Stromal cell of bone marrow (primary cell): ENCODE measurements at places on chromosomes 6 and 20.

GRCh38 chr6:100803264-100804045 lies 77.7 kb downstream of the ASCC3 start:
- DNase-seq = no peak

DNA sequence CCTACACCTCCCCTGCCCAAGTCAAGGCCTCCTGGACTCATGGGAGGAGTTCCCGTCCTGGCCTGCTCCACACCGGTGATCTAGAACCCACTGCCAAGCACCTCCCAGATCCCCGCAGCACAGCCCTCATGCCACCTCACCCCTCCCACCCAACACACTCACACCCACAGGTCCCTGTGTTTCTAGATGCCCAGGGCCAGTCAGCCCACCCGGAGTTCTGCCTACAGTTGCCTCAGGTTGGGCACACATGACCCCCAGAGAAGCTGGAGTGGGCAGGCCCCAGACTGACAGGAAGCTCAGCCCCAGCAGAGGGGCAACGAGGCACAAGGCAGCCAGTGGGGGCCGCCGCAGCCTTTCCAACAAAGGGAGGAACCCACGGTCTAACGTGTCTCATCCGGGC lies 29.6 kb downstream of the RRBP1 start:
- no peak for DNase-seq

DNA sequence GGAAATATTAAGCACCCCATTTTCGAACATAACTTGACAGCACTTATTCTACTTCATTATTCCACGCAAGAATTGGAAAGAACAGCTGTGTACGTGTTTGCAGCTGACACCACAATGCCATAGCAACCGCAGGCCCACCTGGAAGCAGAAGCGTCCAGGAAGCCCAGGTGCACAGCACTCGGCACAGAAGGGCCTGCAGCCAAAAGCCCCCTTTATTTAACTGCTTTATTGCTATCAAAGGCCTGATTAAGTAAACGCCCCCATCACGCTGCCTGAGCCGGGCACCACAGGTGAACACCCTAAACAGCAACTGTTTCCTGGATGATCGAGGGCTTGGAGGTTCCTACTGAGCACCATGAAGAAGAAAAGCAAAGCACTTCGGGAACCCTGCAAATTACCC lies 6.3 kb downstream of the TAF4 start:
- DNase-seq = no peak

DNA sequence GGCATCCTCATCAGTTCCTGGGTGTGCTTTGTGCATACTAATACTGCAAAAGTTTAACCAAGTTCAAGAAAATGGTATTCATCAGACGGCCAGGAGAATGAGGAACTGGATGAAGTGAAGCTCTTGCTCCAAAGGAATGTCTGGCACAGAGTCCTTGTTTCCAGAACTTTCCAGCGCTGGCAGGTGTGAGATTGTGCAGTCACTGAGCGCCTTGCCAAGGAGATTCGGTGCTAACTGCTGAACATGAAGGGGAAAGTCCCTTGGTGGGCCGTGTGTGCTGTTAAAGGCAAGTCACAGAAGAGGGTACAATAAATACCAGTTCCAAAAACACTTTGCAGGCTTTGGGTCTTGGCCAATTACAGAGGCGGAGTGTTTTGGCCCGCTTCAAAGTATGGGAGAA lies 262.3 kb upstream of the SOX4 start:
- DNase-seq = no peak

GRCh38 chr6:160978141-160978901 lies 13.2 kb upstream of the MAP3K4 start:
- peak; percentile 65 for DNase-seq
